Psoas muscle (tissue), 8 donors: ENCODE measurements at places on chromosomes 11 and 22.

DNA sequence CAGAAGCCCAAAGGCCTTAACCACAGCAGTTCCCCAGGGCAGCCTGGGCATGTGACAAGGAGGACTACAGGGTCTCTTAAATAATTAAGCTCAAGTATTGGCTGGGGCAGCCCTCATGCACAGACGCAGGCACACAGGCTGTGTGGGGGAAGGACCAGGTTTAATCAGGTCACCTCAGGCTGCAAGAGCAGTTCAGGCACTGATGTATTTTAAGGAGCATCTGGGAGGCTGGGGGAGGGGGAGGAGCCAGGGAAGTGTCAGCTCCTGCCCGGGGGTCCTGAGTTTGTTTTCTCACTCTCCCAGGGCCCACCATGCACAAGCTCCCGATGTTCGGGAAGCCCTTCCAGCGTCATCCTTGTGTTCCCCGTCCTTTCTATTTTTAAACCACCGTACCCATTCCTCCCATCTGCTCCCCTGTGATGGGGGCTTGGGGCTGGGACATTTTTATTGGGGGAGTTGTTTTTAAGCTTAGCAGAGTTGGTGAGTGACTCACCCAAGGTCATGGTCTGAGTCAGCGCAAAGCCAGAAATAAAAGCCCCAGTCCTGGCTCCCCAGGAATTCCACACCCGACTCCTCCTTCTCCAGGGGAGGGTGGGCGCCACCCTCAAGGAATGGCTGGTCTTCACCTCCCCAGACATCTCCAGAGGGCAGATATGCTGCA is 2.4 kb downstream of the CSDC2 start:
- DNase-seq, result no peak

- DNase-seq, result no peak
These were observed 1087.5 kb downstream of the BRD1 start for GRCh38 chr22:48740086-48740730.

DNA sequence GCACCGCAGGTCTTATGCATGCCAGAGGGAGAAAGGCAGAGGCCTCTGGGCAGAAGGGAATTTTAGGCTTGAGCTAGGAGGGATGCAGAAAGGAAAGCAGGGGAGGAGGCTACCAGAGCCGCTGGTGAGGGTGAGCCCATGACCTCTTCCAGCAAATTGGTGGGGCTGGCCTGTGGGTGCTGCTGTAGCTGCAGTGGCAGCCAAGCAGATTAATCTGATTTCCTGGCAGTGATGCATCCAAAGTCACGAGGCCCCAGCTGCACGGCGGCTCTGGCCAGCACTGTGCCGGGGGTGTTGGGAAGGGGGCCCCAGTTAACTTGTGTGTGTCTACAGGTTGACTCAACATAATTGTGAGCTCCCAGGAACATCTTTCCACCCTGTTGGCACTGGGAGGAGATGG is 41.4 kb upstream of the B3GAT1 start:
- DNase-seq, result no peak

GRCh38 chr11:93537049-93537448 is 6.1 kb downstream of the SMCO4 start:
- peak; percentile 64 for DNase-seq

GRCh38 chr11:9756878-9757277 is 93.0 kb downstream of the SWAP70 start:
- no peak for DNase-seq

- no peak for DNase-seq
These were observed 35.3 kb downstream of the BCR start for GRCh38 chr22:23215294-23216241.

GRCh38 chr22:44398856-44399837 is 86.4 kb upstream of the SHISAL1 start:
- DNase-seq, result no peak

GRCh38 chr11:82906236-82906635 is 4.7 kb downstream of the DDIAS start:
- no peak for DNase-seq

- no peak for DNase-seq
These were observed 10.4 kb upstream of the APOBEC3B start for GRCh38 chr22:38971791-38972190.

GRCh38 chr22:24155627-24156140 is 25.6 kb upstream of the SUSD2 start:
- DNase-seq, result peak; percentile 87

DNA sequence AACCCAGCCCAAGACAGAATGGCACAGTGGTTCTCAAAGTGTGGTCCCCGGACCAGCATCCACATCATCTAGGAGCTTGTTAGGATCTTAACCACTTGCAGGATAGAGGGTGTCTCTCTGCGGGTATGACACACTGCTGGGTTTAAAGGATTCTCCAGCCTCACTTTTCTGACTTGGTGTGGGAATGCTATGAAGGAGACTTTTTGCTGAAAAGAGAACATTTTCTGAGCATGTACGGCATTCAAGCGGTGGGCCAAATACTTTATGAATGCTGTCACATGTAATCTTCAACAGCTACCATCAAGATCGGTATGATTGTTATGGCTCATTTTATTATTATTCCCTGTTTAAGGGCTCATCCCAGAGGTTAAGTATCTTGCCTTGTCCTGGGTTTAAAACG is 1.8 kb upstream of the CD82 start:
- DNase-seq, result no peak

GRCh38 chr11:61524963-61525587 is 16.5 kb downstream of the LRRC10B start:
- no peak for DNase-seq

- peak; percentile 7 for DNase-seq
These were observed 14.2 kb downstream of the LINC01488 start for GRCh38 chr11:69495441-69496201.

- no peak for DNase-seq
These were observed 73.4 kb downstream of the LINC01488 start for GRCh38 chr11:69554849-69555248.

DNA sequence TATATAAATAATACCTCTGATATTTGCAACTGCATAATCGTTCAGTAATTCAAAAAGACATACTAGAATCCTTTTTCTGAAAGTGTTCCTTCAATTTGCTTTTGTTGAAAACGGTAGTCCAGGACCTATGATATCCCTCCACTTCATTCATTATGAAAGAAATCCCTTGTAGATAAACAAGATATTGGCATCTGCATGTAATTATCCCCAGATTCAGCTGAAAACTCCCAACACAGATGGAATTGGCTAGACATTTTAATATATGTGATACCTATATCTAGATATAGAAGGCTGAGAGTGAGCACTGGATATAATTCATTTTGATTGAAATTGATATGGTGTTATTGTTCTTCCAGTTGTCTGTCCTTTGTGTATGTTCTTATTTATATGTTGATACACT is 109.4 kb downstream of the MSANTD4 start:
- DNase-seq, result no peak

DNA sequence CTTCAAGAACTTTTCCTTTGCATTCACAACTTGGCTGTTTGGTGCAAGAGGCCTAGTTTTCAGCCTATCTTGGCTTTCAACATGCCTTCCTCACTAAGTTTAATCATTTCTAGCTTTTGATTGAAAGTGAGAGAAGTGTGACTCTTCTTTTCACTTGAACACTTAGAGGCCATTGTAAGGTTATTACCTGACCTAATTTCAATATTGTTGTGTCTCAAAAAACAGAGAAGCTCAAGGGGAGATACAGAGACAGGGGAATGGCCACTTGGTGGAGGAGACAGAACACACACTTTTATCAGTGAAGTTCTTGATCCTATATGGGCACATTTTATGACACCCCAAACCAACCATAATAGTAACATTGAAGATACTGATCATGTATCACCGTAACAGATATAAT is 532.3 kb downstream of the DLG2 start:
- DNase-seq, result no peak

- DNase-seq, result no peak
These were observed 411.9 kb downstream of the SOX6 start for GRCh38 chr11:15944460-15944859.

DNA sequence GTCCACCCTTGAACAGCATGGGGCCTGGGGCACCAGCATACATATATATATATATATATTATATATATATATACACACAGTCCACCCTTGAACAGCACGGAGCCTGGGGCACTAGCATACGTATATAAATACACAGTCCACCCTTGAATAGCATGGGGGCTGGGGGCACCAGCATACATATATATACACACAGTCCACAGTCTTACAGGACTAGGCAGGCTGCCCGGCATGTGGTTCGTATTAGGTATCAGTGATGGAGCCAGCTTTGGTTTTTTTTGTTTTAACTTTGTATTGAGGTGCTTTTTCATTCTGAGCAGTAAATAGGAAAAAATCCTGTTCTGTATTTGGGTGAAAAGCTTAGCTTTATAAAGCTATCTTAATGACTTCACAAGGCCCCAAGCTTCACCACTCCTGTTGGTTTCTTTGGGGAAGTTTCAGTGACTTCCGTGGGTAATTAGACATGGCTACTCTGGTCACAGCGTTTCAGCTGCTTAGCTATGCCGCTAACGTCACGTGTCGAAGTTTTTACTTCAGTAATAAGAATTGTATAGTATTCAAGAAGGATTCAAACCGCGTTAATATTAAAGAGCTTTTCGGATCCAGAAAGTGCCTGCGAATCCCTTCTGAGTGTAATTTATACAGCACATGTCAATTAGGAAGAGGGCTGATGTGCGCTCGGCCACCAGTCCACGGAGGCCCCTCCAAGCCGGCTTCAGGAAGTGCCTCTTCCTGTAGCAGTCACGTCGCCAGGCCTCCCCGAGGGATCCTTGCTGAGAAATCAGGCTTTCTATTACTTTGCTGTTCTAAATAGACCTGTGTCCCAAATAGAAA is 179.7 kb downstream of the TBC1D22A start:
- DNase-seq, result peak; percentile 45

- DNase-seq, result no peak
These were observed 66.8 kb downstream of the ATM start for GRCh38 chr11:108289699-108290098.

DNA sequence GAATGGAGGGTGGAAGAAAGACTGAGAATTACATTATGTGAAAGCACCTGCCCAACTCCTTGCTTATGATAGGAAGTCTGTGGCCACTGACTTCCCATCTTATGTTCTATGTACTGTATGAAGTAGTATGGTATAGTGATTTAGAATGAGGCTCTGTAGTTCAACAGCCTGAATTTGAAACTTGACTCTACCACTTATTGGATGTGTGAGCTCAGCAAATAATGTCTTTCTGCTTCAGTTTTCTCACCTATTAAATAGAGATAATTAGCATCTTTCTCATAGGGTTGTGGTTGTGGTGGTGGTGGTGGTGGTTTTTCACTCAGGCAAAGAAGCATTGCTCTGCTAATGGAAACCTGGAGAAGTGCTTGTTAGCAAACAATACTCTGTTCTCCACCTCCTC is 121.6 kb downstream of the PAX6 start:
- DNase-seq, result no peak

- DNase-seq, result no peak
These were observed 19.4 kb downstream of the EHF start for GRCh38 chr11:34640050-34640923.

DNA sequence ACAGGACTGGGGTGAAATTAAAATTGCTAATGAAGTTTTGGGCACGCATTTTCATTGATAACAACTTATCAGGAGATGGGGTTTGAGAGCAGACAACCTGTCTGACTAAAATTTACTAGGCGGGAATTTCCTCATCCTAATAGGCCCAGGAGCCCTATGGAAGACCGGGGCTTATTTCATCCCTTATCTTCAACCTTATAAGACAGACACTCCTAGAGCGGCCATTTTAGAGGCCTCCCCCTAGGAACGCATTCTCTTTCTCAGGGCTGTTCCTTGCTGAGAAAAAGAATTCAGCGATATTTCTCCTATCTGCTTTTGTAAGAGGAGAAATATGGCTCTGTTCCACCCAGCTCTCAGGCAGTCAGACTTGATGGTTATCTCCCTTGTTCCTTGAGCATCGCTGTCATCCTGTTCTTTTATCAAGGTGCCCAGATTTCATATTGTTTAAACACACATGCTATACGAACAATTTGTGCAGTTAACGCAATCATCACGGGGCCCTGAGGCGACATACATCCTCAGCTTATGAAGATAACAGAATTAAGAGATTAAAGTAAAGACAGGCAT is 39.3 kb upstream of the ZC3H12C start:
- DNase-seq, result no peak

DNA sequence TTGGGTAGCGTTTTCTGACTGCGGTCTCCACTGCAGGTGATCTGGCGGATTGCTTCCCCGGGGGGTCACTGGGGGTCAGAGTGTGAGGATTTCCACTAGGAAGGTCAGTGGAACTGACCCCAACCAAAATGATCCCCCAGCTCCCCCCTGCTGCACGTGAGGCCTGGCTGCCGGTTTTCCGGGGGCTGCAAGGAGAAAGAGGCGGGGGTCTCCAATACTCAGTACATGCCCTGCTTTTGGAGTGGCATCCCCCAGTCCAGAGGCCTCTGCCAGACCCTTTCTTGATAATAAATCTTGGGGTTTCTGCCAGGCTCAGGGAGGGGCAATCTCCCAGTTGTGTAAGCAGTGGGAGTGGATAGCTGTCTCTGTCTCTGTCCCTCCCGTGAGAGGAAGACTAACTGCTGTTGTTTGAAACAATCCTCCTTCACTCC is 71.5 kb upstream of the RTL6 start:
- peak; percentile 19 for DNase-seq
